Right hindlimb (tissue), 1 donor: ENCODE measurements at places on chromosomes 3 and 15.

- DNase-seq = no peak
Measured at GRCh38 chr3:133066026-133066425, 27.8 kb downstream of the TMEM108 start.

- DNase-seq = peak; percentile 39
Measured at GRCh38 chr3:114624047-114624445, 330.2 kb downstream of the TIGIT start.

DNA sequence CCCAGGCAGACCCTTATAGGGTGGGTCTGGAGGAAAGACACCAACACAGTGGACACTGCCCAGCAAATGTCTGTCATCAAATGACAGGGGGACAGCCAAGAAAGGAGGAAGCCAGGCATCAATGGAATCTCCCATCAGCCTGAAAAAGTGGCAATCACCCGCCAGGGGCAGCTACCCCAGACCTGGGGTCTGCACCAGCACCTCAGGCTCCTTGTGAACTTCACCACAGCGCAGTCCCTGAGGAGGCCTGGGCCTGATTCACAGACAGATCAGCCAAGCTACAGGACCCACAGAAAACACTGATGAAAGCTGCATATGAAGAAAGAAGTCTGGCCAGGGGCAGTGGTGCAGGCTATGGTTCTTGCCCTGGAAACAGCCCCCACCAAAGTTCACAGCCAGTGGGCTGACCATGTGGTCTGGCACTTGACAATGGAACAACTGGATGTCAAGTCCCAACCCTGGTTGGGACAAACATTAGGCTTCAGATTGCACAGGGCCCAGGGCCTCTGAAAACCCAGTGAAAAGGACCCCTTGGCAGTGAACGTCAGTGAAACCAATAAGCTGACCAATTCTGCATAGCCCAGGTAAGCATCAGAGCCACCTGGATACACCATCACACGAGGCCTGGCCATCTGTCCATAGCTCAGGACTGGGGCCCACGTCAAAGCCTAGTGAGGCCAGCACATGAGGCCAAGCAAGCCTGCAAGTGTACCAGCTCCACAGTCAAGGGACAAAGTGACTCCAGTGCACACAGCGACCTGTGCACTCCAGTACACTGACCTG lies 29.1 kb downstream of the ALS2CL start:
- DNase-seq = peak; percentile 14

GRCh38 chr15:94385441-94385840 lies 154.1 kb downstream of the MCTP2 start:
- no peak for DNase-seq

GRCh38 chr3:23760325-23760724 lies 45.4 kb upstream of the UBE2E1 start:
- no peak for DNase-seq

GRCh38 chr3:156371701-156372100 lies 183.2 kb downstream of the SSR3 start:
- no peak for DNase-seq

DNA sequence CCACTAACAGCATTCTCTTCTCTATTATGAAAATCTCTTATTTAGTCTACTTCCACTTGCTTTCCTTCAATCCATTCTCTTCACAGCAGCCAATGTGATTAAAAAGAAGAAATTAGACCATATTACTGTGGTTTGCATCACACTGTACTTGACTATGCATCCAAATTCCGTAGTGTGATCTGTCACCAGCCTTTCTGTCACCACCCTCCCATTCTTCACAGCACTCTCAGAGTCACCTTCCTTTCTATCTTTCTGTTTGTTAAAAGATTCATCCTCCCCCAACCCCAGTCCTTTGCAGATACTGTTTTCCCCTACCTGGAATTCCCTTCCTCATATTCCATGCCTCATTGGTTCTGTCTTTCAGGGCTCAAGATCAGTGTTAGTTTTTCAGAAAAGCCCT lies 55.0 kb upstream of the ABHD10 start:
- no peak for DNase-seq

DNA sequence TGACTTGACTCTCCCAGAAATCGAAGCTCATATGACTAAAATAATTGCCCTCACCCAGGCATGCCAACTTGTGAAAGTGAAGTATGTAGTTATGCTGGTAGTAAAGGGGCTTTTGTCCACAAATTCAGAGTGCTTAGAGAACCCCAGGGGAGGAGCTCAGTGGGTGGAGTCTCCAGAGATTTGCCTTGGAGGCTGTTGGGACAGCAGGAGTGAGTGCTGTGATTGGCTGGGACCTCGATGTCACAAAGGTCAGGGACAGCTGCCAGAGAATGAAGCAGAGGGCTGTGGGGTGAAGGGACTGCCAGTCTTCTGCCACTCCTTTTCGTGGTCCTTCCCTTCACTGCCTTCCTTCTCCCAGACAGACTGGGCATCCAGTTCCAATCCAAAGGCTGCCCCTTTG lies 49.8 kb downstream of the ZNF445 start:
- DNase-seq = no peak

DNA sequence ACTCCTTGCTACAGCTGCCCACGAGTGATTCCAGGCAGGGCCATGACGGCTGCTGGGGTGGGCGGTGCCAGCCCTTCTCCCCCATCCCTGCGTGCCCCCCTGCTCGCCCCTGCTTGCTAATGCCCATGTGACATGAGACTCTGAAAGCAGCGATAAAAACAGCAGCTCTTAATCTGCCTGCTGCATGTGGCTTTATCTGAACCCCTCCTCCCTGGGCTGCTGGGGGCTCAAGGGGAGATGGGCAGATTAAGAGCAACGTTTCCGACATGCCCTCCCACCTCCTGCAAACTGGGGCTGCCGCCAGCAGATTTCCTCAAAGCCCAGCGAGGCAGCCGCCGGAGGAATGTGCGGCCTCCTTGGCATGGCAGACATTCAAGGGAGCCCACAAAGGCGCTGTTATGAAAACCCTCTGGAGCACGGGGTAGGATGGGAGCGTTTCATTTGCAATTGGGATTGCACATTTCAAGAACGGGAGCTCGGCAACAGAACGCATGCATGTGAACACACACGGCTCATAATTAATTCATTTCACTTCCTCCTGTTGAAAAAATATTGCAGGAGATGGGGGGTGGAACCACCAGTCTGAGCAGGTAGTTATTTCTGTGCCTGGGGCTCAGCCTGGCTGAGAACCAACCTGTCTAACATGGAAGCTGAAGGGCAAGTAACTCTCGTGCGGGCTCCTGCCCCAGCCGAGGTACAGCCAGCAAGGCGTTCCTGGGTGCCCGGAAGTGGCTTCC lies 504.2 kb upstream of the PROK2 start:
- DNase-seq = peak; percentile 76

- no peak for DNase-seq
Measured at GRCh38 chr3:67489816-67490215, 164.6 kb downstream of the SUCLG2 start.

- no peak for DNase-seq
Measured at GRCh38 chr3:81823882-81824395, 62.5 kb upstream of the GBE1 start.

- peak; percentile 36 for DNase-seq
Measured at GRCh38 chr15:47184908-47185801, 532.1 kb upstream of the SEMA6D start.

DNA sequence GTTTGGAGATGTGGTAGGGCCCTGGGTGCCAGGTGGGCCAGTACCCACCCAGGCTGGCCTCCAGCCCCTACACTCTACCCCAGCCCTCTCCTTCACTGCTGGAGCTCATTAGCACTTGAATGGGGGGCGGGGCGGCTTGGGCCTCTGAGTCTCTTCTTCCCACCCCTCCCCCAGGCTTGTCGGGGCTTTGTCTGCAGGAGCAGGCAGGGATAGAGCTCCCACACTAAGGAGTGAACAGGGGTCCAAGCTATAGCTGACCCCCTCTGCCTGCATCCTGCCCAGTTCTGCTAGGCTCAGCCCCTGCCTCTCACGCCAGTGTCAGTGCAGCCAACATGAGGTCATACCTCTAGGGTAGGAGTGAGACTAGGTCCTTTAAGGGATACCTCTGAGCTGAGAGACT lies 5.2 kb downstream of the GNAI2 start:
- DNase-seq = no peak

DNA sequence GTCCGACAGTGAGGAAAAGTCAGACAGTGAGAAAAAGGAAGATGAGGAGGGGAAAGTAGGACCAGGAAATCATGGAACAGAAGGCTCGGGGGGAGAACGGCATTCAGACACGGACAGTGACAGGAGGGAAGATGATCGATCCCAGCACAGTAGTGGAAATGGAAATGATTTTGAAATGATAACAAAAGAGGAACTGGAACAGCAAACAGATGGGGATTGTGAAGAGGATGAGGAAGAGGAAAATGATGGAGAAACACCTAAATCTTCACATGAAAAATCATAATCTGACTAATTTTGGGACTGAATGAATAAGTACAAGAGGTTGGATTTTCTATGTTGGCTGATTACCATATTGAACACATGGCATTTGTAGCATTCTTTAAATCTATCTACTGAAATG lies 26.2 kb downstream of the SEC62 start:
- no peak for DNase-seq

DNA sequence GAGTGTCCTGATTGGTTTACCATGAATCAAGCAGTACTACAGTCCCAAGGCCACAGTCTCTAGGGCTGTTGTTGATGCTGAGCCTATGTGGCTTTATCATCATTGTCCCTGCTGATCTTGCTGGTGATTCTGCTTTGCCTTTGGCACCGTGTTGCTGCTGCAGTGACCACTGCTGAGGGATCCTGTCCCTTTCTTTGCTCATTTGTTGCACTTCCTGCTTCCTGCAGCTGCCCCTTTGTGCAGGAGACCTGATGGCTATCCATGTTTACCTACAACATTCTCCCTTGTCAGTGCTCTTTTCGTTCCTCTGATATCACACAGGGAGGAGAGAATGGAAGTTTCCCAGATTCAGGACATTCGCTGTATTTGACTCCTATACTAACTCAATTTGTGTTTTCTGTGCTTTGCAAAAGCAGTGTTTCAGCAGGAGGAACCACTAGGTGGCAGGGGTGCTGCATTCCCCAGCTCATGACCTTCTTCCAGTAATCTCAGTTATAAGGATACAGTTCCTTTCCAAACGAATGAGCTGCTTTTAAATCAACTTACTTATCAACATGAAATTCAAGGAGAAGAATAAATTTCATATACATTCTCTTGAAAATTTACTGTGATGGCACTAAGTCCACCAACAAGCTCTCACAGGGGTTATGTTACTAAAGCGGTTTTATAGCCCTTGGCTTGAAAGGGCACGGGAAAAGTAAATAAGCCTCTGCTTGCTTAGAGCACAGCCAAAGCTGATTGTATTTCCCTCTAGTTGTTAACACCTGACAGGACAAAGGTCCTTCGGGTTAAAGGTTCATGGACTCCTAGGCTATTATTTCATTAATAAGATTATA lies 9.7 kb upstream of the THUMPD3 start:
- DNase-seq = peak; percentile 78

- DNase-seq = no peak
Measured at GRCh38 chr3:128994173-128994512, 267 bp upstream of the CFAP92 start.

GRCh38 chr3:33145221-33145900 lies 31.5 kb downstream of the CRTAP start:
- DNase-seq = no peak

DNA sequence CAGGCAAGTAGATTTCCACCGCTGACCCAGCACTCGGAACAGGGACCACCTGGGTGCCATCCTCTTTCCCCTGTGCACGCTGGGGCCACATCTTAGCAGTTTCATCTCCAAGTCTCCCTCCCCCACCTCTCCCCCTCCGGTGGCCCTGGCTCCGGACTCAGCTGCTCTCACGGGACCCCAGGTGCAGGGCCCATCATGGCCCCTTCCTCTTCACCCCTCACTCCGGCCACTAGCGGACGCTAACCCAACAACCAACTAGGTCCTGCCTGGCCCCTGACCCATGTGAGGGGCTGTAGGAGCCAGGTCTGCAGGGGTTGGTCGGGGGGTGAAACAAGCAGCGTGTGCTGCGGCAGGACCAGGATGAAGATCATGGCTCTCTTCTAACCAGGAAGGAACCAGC lies 31.3 kb upstream of the IQSEC1 start:
- DNase-seq = no peak

DNA sequence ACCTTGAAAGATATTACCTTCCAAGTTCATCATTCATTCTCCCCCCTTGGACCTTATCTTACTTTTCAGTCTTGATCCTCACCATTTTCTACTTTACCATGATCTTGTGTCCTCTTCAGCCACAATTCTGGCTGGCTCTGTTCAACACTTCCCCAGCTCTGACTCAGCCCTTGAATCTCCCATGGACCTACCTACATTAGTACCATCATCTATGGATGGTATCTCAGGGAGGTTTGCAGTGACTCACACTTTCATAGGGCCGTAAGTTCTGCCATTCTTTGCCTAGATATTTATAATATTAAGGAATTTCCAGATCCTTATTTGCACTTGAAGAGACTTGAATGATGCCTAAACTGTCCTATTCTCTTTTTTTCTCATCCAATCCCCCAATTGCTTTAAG lies 213.7 kb upstream of the RORA start:
- DNase-seq = no peak

DNA sequence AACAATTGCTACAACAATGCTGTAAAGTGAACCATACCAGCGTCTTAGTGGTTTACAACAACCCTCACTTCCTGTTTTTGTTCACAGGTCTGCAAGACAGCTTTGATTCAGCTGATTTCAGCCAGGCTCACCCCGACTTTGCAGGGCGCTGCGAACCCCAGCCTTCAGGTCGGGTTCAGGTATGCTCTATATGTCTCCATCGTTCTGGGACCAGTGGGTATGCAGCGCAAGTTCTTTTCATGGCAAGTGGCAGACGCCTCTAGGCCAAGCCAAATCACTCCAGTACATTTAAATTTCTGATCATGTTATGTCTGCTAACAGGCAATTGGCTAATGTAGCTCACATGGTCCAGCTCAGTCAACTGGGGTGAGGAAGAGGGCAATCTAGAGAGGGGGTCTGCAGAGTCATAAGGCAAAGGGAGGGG lies 52.4 kb upstream of the RGMA start:
- no peak for DNase-seq

DNA sequence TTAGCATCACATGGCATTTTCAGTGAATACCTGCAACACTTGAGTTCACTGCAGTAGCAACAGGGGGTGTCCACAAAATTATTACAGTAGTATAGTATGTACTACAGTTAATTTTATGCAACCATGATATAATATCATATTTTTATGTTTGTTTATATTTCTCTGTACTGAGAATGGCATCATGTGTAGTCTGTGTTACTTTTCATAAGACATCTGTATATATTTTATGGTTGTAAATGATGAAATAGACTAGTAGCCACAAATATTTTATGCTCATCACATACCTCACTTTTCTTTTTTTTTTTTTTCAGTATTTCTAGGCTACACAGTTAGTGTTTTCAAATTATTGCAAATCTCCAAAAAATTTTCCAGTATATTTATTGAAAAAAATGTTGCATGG lies 22.4 kb downstream of the PHLDB2 start:
- DNase-seq = no peak

DNA sequence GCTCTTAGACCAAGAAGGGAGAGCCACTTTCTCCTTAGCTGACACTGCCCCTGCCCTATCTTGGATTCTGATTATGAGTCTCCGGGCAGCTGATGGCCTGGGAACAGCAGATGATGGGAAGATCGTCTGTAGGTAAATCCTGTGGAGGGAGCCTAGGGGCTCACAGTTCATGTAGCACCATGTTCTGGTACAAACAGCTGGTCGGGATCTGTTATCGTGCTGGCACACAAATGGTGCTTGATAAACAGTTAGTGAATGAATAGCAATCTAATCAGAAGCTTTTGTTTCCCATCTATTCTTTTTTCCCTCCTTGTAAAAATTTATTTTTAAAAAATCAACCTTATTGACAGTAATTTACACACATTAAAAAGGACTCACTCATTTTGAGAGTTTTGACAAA lies 26.8 kb downstream of the CDCP1 start:
- no peak for DNase-seq

GRCh38 chr3:170144437-170144843 lies 37.1 kb downstream of the PHC3 start:
- no peak for DNase-seq

- DNase-seq = no peak
Measured at GRCh38 chr3:55556619-55557537, 69.8 kb upstream of the WNT5A start.
